ENCODE measurements at places on chromosomes 5 and 9. TPM values are rescaled to one million over a fixed set of nuclear protein-coding genes. Genes with fewer than 3 reads are reported as not detected.

- H3K4me3 ChIP-seq, result no peak overlapping the region
- DNase-seq, result no peak
- H3K4me1 ChIP-seq, result peaks cover 2% of the 10 kb centered on the region
- no peak overlapping the region for H3K27ac ChIP-seq
Observed at GRCh38 chr5:71537687-71538086, 49.5 kb upstream of the MCCC2 start.

GRCh38 chr5:77832166-77832770, 56.1 kb upstream of the TBCA start:
- no peak for DNase-seq
- H3K36me3 ChIP-seq, result no peaks in the 10 kb centered on the region
- no peaks in the 10 kb centered on the region for H3K4me1 ChIP-seq

- no peaks in the 10 kb centered on the region for H3K36me3 ChIP-seq
- no peak overlapping the region for H3K4me3 ChIP-seq
- H3K27me3 ChIP-seq, result no peaks in the 10 kb centered on the region
- no peak overlapping the region for H3K27ac ChIP-seq
- no peaks in the 10 kb centered on the region for H3K4me1 ChIP-seq
- no peak for DNase-seq
Observed at GRCh38 chr9:72882117-72882775, 70.6 kb downstream of the ALDH1A1 start.

DNA sequence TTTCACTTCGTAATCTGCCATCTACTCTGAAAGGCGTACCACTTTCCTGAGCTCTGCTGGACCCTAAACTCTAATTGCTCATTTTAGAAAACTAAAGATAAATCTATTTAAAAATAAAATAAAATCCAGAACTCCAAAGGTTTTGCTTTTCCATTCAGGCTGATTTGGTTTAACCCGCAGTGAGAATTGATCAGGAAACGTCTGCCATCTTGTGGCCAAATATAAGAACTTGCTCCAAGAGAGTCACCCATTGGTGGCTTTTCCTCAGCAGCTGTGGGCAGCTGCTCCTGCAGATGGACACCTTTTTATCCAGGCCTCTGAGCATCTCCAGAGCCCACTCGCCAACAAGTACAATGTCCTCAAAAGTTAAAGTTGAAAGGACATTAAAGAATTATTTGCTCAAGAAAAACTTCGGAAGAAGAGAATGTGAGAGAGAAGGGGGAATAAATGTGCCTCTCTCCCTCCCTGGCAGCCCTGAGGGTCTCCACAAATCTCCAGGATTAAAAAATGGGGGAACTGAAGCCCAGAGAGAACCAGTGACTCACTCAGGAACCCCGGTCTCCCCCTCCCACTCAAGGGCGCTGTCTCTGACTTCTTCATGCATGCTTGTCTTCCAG, 4.1 kb downstream of the SAXO1 start:
- H3K4me1 ChIP-seq, result no peaks in the 10 kb centered on the region
- H3K36me3 ChIP-seq, result no peaks in the 10 kb centered on the region
- no peak overlapping the region for H3K27ac ChIP-seq
- DNase-seq, result peak; percentile 75

WNK2 gene
- not detected for total RNA-seq

DNA sequence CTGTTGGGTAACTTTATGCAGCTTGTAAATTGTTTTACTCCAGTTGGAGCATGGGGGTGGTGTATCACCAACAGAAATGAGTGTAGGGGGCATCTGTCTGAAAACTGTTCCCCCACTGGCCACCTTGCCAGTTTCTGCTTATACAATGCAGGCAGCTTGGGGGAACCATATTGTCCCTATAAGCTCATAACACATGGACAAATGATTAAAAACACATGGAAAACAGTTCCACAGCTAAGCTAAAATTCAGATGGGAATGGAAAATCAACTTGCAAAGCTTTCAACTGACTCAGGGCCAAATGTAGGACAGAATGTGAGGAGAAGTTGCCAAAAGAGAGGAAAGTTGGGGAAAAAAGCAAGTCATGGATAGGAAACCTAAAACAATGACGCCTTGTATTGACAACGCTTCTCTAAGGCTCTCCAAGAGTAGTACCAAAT, 7.9 kb upstream of the CER1 start:
- H3K36me3 ChIP-seq, result no peaks in the 10 kb centered on the region
- DNase-seq, result no peak
- H3K4me3 ChIP-seq, result no peak overlapping the region
- no peak overlapping the region for H3K27ac ChIP-seq

CNOT6 gene
- 10.8 TPM for total RNA-seq

DNA sequence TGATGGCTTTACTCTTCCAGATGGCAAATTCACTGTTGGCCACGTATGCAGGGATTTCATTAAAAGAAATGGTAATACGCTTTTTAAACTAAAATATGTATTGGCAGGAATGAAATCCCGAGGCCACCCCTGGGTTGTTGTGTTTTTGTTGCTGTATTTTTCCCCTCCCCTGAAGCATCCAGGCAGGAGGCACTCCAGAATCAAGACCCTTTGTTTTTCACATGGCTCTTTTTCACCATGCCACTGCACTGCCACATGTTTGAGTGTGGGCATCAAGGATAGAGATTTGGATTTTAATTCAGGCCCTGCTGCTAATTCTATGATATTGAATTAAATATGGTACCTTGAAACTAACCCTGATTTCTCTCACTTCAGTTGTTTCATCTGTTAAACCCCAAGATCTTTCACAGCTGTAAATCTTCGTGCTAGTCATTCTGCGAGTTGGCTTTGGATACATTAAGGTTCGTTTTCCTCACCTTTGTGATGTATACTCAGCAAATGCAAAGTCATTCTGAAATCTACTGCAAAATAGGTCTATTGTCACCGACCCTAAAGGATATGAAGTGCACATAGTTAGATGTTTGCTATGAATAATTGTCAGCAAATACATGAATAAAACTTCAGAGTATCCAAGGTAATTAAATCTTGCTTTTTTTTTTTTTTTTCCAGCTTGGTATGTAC, 533.4 kb downstream of the PTPRD start:
- DNase-seq, result no peak
- H3K4me1 ChIP-seq, result no peaks in the 10 kb centered on the region
- no peak overlapping the region for H3K4me3 ChIP-seq
- no peaks in the 10 kb centered on the region for H3K36me3 ChIP-seq

GRCh38 chr5:103721183-103721582, 158.6 kb upstream of the NUDT12 start:
- no peaks in the 10 kb centered on the region for H3K4me1 ChIP-seq
- no peak overlapping the region for H3K27ac ChIP-seq
- no peaks in the 10 kb centered on the region for H3K27me3 ChIP-seq
- DNase-seq, result no peak

- no peak overlapping the region for H3K27ac ChIP-seq
- no peak overlapping the region for H3K4me3 ChIP-seq
- peaks cover 2% of the 10 kb centered on the region for H3K4me1 ChIP-seq
- no peak for DNase-seq
- no peaks in the 10 kb centered on the region for H3K27me3 ChIP-seq
- H3K36me3 ChIP-seq, result peaks cover 18% of the 10 kb centered on the region
Observed at GRCh38 chr9:2781336-2781735, 62.6 kb downstream of the PUM3 start.

- DNase-seq, result no peak
- no peak overlapping the region for H3K4me3 ChIP-seq
- no peak overlapping the region for H3K27ac ChIP-seq
Observed at GRCh38 chr9:16314476-16314875, 556.0 kb downstream of the BNC2 start.

MBLAC2 gene
- total RNA-seq, result 3.2 TPM

DNA sequence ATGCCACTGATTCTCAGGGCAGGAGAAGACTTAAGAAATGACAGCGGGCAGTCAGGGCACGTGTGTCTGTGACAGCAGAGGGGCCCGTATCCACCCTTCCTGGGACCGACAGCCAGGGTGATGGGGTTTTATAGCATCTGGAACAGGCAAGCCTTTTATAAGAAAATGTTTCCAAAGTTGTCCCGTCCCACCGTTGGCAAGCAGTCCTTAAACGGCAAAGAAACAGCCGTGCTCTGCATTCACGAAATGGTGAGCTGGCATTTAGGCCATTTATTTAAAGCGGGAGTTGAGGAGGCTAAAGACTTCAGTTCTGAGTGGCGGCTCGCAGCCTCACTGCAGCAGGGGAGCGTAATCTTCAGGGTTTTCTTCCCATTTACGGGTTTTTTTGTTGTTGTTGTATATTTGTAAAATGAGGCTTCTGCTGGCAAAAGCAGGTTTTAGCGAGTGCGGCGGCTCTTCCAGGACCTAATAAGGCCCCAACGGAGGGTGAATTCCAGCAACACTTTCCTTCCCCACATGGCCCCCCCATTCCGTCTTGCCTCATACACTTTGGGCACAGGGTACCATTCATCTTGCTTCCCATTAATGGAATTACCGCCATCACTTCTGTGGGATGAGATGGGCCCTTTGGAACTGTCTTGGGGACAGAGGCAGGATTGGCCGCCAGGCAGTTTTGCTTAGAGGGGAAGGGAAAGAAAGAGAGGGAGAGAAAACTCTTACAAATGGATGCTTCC, 15.8 kb downstream of the NEK6 start:
- peak overlapping the region; percentile 20 for H3K27ac ChIP-seq
- peaks cover 60% of the 10 kb centered on the region for H3K4me1 ChIP-seq
- no peak for DNase-seq
- no peaks in the 10 kb centered on the region for H3K27me3 ChIP-seq
- H3K4me3 ChIP-seq, result no peak overlapping the region

DNA sequence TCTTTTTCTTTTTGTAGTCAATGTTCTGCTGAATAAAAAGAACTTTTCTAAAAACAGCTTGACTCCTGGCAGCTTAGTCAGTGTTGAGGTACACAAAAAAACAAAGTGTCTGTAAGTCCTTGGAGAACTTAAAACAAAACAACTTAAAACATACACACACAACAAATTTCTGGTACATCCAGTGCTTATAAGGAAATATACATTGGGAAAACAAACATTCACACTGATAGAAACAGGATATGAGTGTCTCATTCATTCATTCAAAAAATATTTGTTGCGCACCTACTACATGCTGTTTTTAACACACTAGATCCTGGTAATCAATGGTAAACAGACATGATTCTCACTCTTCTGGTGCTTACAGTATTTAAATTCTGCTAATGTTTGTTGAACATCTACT, 27.4 kb upstream of the MEGF9 start:
- no peaks in the 10 kb centered on the region for H3K27me3 ChIP-seq
- H3K4me3 ChIP-seq, result no peak overlapping the region
- DNase-seq, result no peak
- no peak overlapping the region for H3K27ac ChIP-seq
- H3K4me1 ChIP-seq, result no peaks in the 10 kb centered on the region

DNA sequence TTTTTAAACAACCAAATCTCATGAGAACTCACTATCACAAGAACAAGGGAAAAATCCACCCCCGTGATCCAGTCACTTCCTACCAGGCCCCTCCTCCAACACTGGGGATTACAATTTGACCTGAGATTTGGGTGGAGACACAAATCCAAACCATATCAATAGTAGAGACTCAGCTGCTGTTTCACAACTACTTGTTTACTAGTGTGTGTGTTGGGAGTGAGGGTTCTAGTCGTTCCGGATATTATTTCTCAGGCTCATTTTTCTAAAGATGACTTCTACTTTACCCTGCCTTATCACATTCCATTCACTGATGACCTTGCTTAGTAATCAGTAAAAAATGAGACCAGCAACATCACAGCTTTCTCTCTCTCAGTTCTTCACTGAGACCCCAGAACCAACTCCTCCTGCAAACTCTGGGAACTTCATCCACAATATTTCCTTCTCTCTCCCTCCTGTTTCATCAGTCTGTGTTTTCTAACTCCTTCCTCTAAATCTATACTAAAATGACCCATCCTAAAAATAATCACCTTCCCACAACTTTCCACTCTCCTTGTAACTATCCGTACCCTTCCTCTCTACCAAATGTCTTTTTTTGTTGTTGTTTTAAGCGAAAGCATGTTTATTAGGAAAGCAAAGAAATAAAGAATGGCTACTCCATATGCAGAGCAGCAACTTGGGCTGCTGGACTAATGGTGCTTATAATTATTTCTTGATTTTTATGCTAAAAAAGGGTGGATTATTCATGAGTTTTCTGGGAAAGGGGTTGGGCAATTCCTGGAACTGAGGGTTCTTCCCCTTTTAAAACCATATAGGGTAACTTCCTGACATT, 121.5 kb upstream of the SPRY4 start:
- peak; percentile 84 for DNase-seq
- peaks cover 16% of the 10 kb centered on the region for H3K4me1 ChIP-seq
- no peaks in the 10 kb centered on the region for H3K36me3 ChIP-seq
- H3K4me3 ChIP-seq, result no peak overlapping the region
- peak overlapping the region; percentile 98 for H3K27ac ChIP-seq

- no peaks in the 10 kb centered on the region for H3K27me3 ChIP-seq
- no peak overlapping the region for H3K4me3 ChIP-seq
- H3K4me1 ChIP-seq, result peaks cover 2% of the 10 kb centered on the region
- no peaks in the 10 kb centered on the region for H3K36me3 ChIP-seq
Observed at GRCh38 chr9:79371948-79372555, 199.7 kb upstream of the TLE4 start.

DNA sequence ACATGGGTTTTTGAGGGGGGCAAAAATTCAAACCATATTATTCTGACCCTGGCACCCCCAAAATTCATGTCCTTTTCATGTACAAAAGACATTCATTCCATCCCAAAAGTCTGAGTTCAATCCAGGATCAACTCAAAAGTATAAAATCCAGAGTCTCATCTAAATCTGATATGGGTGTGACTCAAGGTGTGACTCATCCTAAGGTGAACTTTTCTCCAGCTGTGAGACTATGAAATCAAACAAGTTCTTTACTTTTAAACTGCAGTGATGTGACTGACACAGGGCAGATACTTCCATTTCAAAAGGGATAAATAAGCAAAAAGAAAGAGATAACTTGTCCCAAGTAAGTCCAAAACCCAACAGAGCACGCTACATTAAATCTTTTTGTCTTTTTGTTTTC, 20.6 kb upstream of the CYLC2 start:
- no peaks in the 10 kb centered on the region for H3K4me1 ChIP-seq
- H3K27ac ChIP-seq, result no peak overlapping the region
- no peaks in the 10 kb centered on the region for H3K36me3 ChIP-seq
- no peaks in the 10 kb centered on the region for H3K27me3 ChIP-seq
- DNase-seq, result no peak

DBH gene
- not detected for total RNA-seq

DNA sequence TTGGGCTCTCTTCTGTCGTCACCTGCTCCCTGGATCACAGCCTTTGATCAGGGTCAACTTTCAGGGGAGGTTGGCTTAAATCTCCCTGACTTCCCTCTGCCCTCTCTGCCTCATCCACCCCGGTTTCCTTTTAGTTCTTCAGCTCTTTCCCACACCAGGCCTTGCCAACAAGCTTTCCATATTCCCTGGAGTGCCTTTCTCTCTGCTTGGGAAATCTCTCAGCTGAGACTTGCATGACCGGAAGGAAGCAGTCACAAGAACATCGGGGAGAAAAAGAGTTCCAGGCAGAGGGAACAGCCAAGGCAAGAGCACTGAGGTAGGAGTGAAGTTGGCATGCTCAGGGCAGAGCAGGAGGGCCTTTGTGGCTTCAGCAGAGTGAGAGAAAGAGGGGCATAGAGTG, 88.4 kb upstream of the HSPA9 start:
- H3K27ac ChIP-seq, result no peak overlapping the region
- H3K36me3 ChIP-seq, result no peaks in the 10 kb centered on the region
- no peak overlapping the region for H3K4me3 ChIP-seq
- no peaks in the 10 kb centered on the region for H3K4me1 ChIP-seq
- DNase-seq, result no peak

PCDHB6 gene
- total RNA-seq, result under 0.01 TPM
